ENCODE measurements at places on chromosomes 16 and 17.

DNA sequence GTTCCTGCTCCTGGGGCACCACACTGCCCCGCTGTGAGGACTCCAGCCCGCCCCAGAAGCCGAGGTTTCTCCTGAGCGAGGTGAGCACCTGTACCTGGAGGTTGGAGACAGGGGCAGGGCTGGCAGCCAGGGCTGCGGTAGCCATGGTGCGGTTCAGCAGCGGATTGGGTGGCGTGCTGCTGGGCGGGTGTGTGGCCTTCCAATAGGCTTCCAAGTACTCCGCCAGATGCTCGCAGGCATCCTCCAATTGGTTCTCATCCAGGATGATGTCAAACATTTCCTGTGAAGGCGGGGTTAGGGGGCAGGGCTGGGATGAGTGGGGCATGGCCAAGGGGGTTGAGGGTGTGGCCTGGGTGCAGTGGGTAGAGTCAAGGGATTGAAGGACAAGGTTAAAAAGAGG lies 11.3 kb upstream of the ARL5C start:
- peaks cover 27% of the 10 kb centered on the region for H3K4me1 ChIP-seq
- peaks cover 6% of the 10 kb centered on the region for H3K36me3 ChIP-seq
- no peak overlapping the region for H3K27ac ChIP-seq
- peak; percentile 39 for DNase-seq
- H3K4me3 ChIP-seq, result no peak overlapping the region

DNA sequence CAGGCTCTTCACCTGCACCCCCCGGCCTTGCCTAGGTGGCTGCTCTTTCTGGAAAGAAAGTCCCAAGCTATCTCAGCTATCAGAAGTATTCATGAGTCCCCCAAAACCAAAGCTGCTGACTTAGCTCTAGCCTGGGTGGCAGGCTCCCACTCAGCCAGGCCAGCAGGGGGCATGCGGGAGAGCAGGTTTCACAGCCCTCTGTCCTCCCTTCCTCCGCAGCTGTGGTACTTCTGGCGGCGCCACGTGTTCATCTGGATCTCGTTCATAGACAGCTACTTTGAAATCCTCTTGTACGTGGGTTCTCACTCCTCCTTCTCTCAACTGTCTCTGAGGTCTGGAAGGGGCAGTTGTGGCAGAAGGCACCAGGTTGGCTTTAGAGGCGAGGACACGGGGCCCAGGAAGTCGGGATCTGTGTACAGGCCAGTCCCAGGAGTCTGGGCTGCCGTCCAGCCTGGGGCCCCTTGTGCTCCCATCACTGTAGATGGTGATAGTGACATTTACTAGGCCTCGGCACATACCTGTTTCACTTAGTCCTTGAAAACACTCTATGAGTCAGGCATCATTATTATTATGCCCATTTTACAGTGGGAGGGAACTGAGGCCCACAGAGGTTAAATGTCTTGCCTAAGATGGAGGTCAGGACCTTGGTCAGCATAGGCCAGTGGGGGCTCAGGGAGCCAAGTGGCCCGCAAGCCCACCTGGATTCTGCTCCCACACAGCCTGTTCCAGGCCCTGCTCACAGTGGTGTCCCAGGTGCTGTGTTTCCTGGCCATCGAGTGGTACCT lies 12.9 kb downstream of the TRPV2 start:
- peaks cover 10% of the 10 kb centered on the region for H3K4me1 ChIP-seq
- H3K4me3 ChIP-seq, result no peak overlapping the region
- no peak overlapping the region for H3K27ac ChIP-seq
- no peak for DNase-seq
- no peaks in the 10 kb centered on the region for H3K27me3 ChIP-seq

DNA sequence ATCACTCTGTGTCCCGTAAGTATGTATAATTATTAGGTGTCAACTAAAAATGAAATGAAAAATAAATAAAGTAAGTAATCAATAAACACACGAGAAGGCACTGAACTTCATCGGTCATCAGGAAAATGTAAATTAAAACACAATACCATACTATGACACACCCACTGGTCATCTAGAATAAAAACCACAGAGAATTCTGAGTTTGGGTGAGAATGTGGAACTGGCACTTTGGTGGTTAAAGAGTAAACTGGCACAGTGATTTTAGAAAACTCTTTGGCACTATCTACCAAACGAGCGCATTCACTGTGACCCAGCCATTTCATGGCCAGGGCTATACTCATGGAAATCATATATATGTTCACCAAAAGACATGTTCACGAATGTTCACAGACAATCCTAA lies 98.2 kb downstream of the HS3ST3A1 start:
- no peak overlapping the region for H3K4me3 ChIP-seq
- no peak for DNase-seq
- no peaks in the 10 kb centered on the region for H3K36me3 ChIP-seq
- H3K27ac ChIP-seq, result no peak overlapping the region
- H3K4me1 ChIP-seq, result no peaks in the 10 kb centered on the region

- DNase-seq, result no peak
- no peaks in the 10 kb centered on the region for H3K4me1 ChIP-seq
- no peaks in the 10 kb centered on the region for H3K27me3 ChIP-seq
- no peak overlapping the region for H3K27ac ChIP-seq
- H3K36me3 ChIP-seq, result peaks cover 25% of the 10 kb centered on the region
These were observed 24.7 kb downstream of the ZFP90 start for GRCh38 chr16:68563631-68564381.

- H3K4me1 ChIP-seq, result no peaks in the 10 kb centered on the region
- DNase-seq, result no peak
- no peaks in the 10 kb centered on the region for H3K36me3 ChIP-seq
- 0 out of 2 replicates have a peak, but pooled peaks cover under 1% of the 10 kb centered on the region for H3K27me3 ChIP-seq
These were observed 267.9 kb downstream of the CPPED1 start for GRCh38 chr16:12535535-12536411.

- H3K4me1 ChIP-seq, result no peaks in the 10 kb centered on the region
- no peak for DNase-seq
- H3K27me3 ChIP-seq, result no peaks in the 10 kb centered on the region
- H3K27ac ChIP-seq, result no peak overlapping the region
- H3K4me3 ChIP-seq, result no peak overlapping the region
- H3K36me3 ChIP-seq, result peaks cover 52% of the 10 kb centered on the region
These were observed 8.3 kb downstream of the XYLT2 start for GRCh38 chr17:50354198-50354597.

DNA sequence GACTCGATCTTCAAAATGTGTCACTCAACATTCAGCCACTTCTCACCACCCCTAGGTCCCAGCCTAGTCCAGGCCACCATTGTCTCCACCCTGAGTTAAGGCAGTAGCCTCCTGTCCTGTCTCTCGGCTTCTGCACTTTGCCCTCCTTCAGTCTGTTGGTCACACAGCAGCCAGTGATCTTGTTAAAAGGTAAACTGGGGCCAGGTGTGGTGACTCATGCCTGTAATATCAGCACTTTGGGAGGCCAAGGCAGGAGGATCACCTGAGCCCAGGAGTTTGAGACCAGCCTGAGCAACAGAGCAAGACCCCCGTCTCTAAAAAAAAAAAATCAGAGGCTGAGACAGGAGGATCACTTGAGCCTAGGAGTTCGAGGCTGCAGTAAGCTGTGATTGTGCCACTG lies 25.8 kb downstream of the WWP2 start:
- H3K27me3 ChIP-seq, result no peaks in the 10 kb centered on the region
- no peaks in the 10 kb centered on the region for H3K4me1 ChIP-seq
- no peak overlapping the region for H3K27ac ChIP-seq
- H3K36me3 ChIP-seq, result peaks cover 3% of the 10 kb centered on the region
- H3K4me3 ChIP-seq, result no peak overlapping the region

DNA sequence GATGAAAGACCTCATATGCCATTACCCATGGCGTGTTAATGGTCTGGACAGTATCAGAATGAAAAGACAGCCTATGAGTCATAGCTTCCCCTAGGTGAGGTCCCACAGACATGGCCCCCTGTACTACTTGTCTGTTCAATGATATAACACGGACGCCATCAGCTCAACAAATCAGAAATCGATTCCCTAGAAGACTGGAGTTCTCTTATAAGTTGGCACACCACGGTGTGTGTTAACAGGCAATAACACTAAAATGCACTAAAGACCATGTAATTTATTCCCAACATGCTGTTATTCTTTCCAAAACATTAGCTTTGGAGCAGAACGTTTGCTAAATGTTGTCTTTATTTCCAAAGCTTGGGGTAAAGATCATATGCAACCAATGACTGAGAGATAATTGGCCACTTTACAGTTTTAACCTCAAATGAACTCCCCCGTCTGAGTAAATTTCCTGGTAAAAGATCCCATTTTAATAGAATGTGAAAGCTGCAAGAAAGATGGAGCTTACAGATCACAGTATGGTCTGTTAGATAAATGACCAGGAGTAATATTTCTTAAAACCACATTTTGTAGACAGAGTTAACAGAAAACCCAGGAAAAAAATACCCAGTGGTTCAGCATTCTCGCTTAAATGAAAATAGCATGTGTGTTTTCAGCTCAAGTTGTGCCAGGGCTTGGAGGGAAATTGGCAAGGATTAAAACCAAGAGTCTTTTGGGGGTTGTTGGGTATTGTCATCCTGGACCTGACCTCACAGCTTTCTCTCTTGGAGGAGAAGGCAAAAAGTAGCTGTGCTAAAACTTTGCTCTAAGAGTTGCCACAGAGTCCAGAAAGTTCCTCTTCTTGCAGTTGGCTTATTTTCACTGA lies 65.9 kb downstream of the PCTP start:
- H3K36me3 ChIP-seq, result no peaks in the 10 kb centered on the region
- peaks cover 71% of the 10 kb centered on the region for H3K27me3 ChIP-seq
- no peak for DNase-seq
- H3K27ac ChIP-seq, result no peak overlapping the region
- H3K4me1 ChIP-seq, result no peaks in the 10 kb centered on the region

DNA sequence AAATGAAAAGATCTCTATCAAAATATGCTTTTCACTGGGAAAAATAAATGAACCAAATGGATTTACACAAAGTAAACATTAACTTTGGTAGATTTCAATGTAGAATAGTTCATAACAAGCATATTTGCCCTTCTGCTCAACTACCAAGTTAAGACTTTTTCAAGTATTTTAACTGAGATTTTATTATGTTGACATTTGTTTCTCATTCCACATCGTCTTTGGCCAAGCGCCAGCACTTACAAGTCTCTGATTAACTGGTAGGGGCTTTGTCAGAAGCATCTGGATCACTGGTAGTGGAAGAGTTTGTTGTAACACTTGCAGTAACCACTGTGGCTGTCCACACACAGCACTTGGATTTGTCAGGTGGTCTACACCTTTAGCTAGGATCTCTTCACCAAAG lies 22.9 kb downstream of the SLFN12L start:
- no peak overlapping the region for H3K4me3 ChIP-seq
- no peaks in the 10 kb centered on the region for H3K4me1 ChIP-seq
- peaks cover 40% of the 10 kb centered on the region for H3K27me3 ChIP-seq
- H3K27ac ChIP-seq, result no peak overlapping the region
- DNase-seq, result no peak

DNA sequence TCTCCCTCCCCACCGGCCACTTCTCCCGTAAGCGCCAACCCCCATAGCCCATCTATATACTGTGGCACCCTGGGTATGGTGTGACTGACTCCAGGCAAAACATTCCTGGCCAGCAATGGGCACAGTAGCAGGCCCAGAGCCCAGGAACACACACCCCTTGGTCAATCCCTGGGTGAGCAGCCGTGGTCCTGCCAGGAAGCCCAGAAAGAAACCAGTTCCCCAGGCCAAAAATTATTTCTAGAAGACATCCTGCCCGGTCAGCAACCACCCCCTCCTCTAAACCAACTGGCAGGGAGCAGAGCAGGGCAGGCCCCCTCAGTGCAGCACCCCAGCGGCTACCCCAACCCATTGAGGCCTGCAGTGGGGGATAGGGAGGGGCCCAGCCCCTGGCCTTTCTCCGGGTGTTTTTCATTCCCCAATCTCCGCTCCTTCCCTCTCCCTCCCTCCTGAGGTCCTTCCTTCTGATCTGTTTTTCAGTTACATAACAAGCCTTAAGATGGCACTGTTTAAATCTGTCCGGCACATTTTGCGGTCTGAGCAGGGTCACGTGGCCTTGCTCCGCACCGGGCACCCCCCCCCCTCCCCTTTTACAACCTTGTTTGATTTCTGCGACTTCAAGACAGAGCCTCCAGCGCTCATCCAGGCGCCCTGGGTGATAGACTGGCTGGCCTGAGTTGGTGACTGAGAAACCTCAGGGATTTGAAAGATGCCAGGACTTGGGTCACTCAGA lies 2.0 kb downstream of the NPTX1 start:
- no peaks in the 10 kb centered on the region for H3K36me3 ChIP-seq
- peak overlapping the region; percentile 2 for H3K27ac ChIP-seq
- H3K4me1 ChIP-seq, result peaks cover 12% of the 10 kb centered on the region

GRCh38 chr17:55717898-55718735 lies 4.5 kb downstream of the TMEM100 start:
- H3K4me1 ChIP-seq, result no peaks in the 10 kb centered on the region
- H3K4me3 ChIP-seq, result no peak overlapping the region
- H3K36me3 ChIP-seq, result no peaks in the 10 kb centered on the region
- DNase-seq, result peak; percentile 65

DNA sequence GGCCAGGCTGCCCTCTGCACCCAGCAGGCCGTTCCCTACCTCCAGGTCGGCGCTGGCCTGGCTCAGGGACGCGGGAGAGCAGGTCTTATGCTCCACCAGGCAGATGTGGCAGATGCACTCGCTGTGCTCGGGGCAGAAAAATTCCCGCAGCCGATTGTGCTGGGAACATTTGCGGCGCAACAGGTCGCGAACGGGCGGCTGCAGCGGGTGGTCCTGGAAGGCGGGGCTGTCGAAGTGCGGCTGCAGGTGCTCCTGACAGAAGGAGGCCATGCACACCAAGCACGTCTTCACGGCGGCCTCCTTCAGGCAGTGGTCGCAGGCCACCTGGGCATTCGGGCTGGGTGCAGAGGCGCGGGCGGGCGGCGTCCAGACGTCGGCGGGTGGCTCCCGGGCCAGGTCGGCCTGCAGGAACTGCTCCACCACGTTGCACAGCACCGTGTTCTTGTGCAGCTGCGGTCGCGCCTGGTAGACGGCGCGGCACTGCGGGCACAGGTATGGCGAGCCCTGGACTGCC lies 439 bp downstream of the TRIM25 start:
- peaks cover 50% of the 10 kb centered on the region for H3K4me1 ChIP-seq
- peak overlapping the region; percentile 56 for H3K4me3 ChIP-seq
- DNase-seq, result no peak
- H3K27me3 ChIP-seq, result no peaks in the 10 kb centered on the region
- no peaks in the 10 kb centered on the region for H3K36me3 ChIP-seq

DNA sequence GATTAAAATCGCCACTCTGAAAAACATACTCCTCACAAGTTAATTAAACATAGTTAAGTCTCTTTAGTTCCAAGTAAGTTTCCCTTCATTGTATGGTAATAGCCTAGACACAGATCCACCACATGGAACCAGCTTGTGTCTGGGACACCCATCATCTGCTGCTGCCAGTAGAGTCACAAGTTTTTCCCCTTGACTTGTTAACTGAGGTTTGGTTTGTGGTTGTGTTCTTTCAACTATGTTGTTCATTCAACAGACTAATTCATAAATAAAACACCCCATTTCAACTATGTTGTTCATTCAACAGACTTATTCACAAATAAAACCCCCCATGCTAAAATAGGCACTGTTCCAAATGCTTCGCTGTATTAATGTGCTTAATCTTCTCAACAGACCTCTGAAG lies 24.4 kb downstream of the YWHAE start:
- H3K4me3 ChIP-seq, result no peak overlapping the region
- no peak for DNase-seq
- no peak overlapping the region for H3K27ac ChIP-seq
- peaks cover 2% of the 10 kb centered on the region for H3K36me3 ChIP-seq

GRCh38 chr17:49899191-49899485 lies 51.3 kb upstream of the TAC4 start:
- H3K4me3 ChIP-seq, result no peak overlapping the region
- no peak overlapping the region for H3K27ac ChIP-seq
- H3K36me3 ChIP-seq, result no peaks in the 10 kb centered on the region
- peak; percentile 48 for DNase-seq

GRCh38 chr16:85711982-85712587 lies 23.3 kb upstream of the GINS2 start:
- H3K4me1 ChIP-seq, result no peaks in the 10 kb centered on the region
- H3K4me3 ChIP-seq, result no peak overlapping the region
- H3K36me3 ChIP-seq, result no peaks in the 10 kb centered on the region
- no peak overlapping the region for H3K27ac ChIP-seq
